MG63 (cell line): ENCODE measurements at places on chromosomes 3 and 15.

DNA sequence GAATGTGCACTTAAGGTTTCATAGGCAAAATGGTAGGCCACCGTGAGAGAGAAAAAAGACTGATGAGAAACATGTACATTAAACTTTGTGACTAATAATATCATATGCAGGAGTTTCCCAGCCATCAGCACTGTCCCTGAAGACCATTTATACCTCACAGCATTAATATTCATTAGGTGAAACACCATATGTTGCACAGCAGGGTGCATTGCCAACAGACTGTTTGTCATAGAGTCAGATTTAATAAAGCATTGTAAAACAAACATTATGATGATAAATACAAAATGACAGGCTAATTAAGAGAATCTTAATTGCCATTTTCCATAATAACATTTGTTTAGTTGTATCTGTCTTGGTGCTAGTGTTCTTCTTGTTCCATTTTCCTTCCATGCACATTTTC lies 578.3 kb downstream of the EPHA3 start:
- DNase-seq, result no peak

DNA sequence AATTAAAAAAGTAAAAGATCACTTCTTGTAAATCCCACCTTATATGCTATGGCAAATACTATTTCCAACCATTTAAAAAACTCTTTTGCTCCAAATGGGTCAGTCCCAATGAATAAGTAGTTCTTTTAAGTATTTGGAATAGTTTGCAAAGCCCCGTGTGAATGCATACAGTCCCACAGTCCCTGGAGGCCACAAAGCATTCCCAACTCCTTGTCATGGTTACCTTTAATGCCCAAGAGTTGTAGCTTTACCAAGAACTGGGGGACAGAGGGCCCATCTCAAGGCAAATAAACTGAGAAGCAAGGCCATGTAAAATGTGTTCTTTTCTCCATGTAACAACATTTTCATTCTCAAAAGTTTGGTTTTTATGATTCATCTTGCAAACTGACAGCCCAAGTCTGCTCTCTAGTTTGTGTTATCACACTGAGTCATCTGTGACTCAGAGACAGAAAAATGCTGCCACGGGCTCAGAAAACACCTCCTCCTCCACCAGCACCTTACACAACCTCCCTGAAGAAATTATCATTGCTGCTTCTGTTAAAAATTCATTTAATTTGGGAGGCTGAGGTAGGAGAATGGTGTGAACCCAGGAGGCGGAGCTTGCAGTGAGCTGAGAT lies 336.2 kb downstream of the ERC2 start:
- peak; percentile 64 for DNase-seq

DNA sequence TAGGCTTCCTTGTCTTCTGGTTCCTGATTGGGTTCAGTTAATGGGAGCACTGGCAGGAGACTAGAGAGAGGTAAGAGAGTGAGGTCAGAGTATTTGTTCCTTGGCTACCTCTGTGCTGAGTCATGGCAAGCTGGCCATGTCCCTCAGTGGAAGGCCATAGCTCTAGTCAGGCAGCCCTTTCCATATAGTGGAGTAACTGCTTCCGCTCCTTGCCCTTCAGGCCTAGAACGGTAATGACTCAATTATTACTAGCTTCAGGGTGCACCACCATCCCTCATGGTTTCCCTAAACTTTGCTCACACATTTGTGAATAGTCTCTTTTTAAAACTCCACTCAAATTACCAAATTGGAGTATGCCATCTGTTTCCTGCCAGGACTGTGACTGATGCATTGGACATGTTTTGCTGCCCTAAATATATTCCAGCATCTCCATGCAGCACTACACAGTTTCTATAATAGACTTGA lies 10.5 kb upstream of the ANO10 start:
- DNase-seq, result peak; percentile 90

- DNase-seq, result no peak
These were observed 1.7 kb upstream of the SLC9A9 start for GRCh38 chr3:143849854-143850549.

DNA sequence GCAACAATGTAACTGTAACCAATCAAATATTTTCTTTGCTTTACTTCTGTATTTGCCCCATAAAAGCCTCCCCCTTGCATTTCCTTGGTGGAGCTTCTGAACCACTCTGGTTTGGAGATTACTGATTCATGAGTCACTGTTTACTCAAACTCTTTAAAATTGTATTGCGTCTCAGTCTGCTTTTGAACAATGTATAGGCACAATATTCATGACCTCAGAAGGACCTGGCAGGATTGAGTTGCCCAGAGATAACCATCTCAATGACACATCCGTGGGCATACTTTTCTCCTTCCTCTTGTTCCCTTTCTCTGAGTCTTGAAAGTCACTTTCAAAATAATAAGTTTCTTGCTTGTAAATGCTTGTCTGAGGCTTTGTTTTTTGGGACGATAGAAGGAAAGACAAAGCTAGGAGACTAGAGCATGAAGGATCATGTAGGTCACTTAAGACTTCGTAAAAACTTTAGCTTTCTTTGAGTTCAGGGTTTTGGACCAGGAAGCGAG lies 57.1 kb upstream of the POU1F1 start:
- DNase-seq, result peak; percentile 53
